ENCODE measurements at places on chromosomes 7 and 10. TPM values are rescaled to one million over a fixed set of nuclear protein-coding genes. Genes with fewer than 3 reads are reported as not detected.

DNA sequence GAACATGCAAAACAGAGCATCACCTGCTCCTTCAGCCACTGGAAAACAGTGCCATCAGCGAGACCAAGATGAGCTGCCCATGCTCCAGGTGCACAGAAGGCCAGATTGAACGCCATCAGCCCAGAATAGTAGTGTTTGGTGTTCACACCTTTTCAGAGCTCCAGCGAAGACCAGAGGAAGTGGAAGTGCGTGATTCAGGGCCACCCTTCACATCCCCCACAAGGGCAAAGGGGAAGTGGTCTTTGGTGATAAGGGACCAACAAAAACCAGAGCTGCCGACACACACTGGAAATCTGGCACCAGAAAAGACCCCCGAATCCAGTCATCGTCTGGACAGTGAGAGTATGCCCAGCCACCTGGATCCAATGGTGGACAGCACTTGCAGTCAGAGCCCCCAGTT, 29.5 kb upstream of the TMEM72 start:
- no peak for DNase-seq

DNA sequence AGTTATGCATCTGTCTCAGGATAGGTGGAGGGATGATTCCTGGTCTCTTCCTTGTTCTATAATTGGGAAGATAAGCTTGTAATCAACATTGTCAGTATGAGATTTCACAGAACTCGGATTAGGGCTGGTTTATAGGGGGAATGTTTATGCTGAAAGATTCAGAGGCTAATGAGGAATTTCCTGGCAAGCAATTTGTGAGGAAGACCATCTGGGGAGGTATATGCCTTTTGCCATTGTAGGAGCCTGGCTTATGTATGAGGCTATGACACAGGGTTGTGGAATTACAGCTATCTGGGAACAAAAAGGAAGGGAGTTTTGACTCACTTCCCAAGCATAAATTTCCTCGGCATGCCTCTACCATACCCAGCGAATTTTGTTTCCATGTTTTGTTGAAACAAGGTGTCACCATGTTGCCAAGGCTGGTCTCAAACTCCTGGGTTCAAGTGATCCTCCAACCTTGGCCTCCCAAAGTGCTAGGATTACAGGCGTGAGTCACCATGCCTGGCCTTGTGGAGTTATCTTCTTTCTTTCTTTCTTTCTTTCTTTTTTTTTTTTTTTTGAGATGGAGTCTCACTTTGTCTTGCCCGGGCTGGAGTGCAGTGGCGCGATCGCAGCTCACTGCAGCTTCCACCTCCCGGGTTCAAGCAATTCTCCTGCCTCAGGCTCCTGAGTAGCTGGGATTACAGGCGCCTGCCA, 1.6 kb upstream of the COPS6 start:
- no peak for DNase-seq

- no peak for DNase-seq
These were observed at the start of gene TNS3 for GRCh38 chr7:47581804-47582763. TSS of gene TNS3 (minus strand) at chr7:47582111. CDS start at chr7:47439636, 142,475 bp downstream.

HOXA4 gene
- total RNA-seq, result not detected

- DNase-seq, result no peak
These were observed 35.4 kb downstream of the ADAP1 start for GRCh38 chr7:919114-919442.

- DNase-seq, result no peak
These were observed 26.2 kb upstream of the ABLIM1 start for GRCh38 chr10:114684084-114684821.

AKR1D1 gene
- not detected for total RNA-seq

LLCFC1 gene
- total RNA-seq, result not detected

ZNF777 gene
- 4.1 TPM for total RNA-seq

CYP17A1 gene
- total RNA-seq, result not detected

TMEM225B gene
- not detected for total RNA-seq

DNA sequence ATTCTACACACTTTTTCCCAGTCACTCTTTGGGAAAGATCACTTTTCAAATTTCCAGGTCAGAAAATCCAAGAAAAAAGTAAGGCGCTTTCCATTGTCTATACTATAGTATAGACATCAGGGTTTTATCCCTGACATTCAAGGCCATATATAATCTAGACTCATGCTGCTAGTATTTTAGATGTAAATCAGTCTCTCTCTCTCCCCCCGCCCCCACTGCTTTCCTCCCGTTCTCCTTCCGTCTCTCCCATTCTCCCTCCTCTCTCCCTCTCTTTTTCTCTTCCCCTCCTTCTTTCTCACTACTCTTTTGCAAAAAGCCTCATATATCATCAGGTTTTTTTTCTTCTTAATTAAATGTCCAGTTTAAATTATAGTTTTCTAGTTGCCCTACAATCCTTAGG, 154.8 kb downstream of the PHF14 start:
- no peak for DNase-seq

BMPER gene
- total RNA-seq, result 4.5 TPM

EN2 gene
- total RNA-seq, result not detected

GRCh38 chr10:86306628-86307278, 59.8 kb downstream of the GRID1 start:
- no peak for DNase-seq

DNA sequence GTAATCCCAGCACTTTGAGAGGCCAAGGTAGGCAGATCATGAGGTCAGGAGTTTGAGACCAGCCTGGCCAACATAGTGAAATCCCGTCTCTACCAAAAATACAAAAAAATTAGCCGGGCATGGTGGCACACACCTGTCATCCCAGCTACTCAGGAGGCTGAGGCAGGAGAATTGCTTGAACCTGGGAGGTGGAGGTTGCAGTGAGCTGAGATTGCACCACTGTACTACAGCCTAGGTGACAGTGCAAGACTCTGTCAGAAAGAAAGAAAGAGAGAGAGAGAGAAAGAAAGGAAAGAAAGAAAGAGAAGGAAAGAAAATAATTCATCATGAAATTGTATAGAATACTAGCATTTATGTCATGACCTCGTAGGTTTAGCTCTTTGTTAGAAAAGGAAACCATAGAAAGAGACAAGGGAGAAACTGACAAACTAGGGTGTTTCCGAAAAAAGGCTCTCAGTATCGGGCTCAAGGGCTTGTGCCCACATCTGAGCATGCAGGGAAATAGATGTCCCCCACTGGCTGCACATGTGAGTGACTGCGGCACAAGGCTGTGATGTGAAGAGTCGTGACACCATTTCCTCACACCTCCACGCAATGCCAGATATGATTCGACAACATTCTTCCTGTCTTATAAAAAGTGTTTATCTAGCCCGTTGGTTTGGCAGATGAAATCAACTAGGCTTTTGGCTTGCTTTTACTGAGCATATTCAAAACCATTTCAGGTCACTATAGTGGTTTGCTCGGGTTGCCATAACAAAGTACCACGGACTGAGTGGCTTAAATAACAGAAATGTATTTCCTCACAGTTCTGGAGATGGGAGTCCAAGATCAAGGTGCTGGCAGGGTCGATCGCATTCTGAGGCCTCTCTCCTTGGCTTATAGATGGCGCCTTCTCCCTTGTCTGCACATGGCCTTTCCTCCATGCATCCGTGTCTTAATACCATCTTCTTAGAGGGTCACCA, 2.0 kb downstream of the SRGN start:
- no peak for DNase-seq

DNA sequence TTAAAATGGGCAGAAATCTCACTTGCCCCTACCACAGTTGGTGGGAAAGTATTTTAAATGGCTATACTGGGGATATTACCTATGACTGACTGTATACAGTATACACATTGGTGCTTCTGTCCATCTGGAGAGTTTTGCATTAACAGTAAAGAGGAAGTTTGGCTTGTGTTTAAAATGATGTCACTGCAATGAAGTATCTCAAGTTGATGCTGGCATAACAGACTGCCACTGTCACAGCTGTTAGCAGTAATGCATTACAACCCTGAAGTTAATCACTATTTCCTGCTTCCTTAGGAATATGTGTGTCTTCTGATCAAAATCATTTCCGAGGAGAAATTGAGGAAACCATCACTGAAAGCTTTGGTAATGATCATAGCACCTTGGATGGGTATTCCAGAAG, 1.9 kb downstream of the DKK1 start:
- no peak for DNase-seq

- DNase-seq, result no peak
These were observed 71.2 kb downstream of the APBB1IP start for GRCh38 chr10:26509307-26509706.

- DNase-seq, result no peak
These were observed 7.0 kb downstream of the FBH1 start for GRCh38 chr10:5897053-5897340.

- no peak for DNase-seq
These were observed 29.2 kb upstream of the ELOVL3 start for GRCh38 chr10:102196893-102197292.

Measured in occipital lobe (tissue), 3 donors.